ENCODE measurements at places on chromosomes 7 and 10.

GRCh38 chr7:55469271-55469681, 103.0 kb downstream of the VOPP1 start:
- DNase-seq, result no peak

DNA sequence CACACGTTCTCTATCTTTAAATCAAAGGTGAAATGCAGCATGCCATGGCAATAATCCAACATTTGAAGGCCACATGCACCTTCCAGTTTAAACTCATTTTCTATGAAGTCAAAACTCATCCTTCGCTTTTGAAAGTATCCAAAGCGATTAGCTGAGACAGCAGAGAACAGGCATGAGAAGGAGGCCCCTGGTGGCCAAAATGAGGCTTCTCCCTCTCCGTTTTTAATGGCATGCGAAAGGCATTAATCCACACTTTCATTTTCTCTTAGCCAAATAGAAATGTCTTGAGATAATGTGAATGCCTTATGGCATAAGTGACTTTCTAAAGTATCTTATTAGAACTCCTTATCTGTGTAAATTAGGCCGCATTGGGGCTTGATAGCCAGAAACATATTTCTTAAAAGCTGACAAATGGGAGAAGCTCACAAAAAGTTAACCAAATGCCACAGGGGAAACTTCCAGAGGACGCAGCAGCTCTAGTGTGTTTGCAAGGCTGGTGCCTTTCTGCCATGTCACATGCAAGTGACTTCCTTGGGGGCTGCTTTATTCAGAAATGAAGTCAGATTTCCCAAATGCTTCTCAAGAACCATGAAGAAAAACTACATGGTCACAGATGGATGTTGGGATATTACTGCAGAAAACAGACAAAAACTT, 1189.6 kb downstream of the SORCS1 start:
- DNase-seq, result no peak

DNA sequence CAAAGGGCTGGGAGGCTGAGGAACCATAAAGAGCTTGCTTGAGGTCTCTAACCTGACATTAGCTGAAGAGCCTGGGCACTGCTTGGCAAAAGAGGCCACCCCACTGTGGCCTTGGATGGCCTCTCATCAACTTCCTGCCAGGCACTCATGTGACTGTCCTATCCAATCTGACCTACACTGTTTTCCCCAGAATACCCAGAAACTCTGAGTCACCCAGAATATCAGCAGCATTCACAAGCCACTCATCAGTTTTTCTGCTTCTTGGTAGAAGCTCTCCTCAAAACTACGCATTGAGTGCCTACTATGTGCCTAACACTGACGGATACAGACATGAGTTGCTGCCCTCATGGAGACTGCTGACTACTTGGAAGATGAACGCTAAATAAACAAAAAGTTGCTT, 4.1 kb upstream of the NT5C2 start:
- DNase-seq, result no peak

DNA sequence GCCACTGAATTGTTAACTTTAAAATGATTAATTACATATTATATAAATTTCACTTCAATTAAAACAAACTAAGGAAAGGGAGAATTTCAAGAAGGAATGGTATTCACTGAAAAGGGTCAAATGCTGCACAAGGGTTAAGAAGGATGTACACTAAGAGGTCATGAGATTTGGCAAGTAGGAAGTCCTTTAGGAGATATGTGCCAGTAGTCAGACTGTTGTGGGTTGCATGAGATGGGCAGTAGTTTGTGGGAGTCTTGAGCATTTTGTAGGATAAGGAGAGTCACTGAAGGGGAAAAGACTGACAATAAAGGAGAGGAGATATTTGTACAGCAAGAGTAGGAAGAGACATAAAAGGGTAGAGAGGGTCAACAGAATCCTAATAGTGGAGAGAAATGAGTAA, 12.4 kb upstream of the PTPN12 start:
- DNase-seq, result no peak

DNA sequence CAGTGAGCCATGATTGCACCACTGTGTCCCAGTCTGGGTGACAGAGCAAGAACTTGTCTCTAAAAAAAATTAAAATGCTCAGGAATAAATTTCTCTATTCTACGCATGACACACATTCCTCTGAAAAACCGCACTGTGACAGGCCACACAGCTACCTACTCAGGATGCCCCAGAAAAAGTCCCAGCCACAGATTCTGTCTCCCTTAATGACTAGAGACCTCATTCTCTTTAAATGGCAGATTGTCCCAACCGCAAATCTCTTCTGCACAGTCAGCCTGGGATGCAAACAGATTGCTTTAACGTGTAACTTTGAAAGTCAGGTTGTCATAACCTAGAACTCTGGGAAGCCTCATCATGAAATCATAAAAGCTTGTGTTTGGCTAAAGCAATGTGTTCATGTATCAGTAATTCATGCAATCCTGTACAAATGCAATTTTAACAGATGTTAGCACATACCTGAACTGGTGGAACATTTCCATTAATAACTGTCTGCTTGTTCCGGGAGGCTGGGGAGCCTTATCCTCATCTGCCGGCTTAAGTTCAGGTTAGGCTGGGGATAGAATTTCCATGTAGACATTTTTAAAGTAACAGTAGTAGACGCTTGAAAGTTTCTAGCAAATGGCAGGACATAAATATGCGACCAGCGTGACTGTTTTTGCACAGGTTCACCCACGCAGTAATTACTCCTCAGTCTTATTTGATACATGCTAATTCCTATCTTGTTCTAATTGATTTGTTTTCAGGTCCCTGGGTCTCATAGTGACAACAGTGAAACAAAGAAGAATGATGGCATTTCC, 26.2 kb upstream of the MSRB2 start:
- no peak for DNase-seq

DNA sequence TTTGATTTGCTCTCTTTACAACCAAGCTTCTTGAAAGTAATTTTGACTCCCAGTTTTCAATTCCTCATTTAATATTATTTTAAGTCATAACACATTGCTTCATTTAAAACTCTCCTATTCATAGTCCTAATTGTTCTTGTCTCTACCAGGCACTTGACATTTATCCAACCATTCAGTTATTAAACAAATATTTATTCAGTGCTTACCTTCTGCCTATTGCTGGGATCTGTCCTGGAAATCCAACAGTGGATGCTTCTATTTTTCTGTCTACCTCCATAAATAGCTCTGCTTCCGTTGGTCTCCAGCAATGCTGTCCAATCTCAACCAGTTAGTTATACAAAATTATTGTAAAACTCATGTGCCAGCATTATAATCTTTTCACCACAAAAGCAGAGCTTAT, 615.1 kb downstream of the ZWINT start:
- DNase-seq, result no peak

DNA sequence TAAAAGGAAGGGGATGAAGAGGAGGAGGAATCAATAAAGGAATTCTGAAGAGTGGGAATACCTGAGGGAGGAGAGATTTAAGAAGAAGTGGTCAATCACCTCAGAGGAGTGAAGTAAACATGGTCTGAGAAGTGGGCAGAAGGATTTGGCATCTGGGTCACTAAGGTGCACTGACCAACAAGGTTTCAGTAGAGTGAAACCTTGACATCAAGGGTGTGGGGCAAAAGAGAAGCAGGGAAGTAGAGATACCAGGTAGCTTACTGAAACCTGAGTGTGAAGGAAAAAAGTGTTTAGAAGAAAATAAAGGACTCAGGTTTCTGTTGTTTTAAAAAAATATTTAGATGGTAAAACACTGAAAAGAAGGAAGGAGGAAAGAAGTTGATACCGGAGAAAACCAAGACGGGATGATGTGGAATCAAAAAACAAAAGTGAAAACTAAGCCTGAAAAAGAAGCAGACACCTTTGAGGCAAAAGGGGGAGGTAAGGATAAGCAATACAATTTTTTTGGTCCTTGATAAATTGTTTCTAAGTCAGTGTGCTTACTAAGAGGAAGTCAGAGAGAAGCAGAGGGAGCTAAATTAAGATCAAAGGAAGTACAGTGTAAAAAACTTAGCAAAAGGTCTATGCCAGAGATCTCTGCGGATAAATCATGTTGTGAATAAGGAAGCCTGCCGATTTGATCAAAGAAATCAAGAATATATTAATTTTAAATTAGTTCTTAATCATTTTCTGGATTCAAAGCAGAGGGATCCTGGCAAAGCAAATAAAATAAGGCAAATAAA, 137.2 kb upstream of the GPR22 start:
- DNase-seq, result no peak

- no peak for DNase-seq
These were observed 646.4 kb downstream of the GRM8 start for GRCh38 chr7:126606331-126606730.

DNA sequence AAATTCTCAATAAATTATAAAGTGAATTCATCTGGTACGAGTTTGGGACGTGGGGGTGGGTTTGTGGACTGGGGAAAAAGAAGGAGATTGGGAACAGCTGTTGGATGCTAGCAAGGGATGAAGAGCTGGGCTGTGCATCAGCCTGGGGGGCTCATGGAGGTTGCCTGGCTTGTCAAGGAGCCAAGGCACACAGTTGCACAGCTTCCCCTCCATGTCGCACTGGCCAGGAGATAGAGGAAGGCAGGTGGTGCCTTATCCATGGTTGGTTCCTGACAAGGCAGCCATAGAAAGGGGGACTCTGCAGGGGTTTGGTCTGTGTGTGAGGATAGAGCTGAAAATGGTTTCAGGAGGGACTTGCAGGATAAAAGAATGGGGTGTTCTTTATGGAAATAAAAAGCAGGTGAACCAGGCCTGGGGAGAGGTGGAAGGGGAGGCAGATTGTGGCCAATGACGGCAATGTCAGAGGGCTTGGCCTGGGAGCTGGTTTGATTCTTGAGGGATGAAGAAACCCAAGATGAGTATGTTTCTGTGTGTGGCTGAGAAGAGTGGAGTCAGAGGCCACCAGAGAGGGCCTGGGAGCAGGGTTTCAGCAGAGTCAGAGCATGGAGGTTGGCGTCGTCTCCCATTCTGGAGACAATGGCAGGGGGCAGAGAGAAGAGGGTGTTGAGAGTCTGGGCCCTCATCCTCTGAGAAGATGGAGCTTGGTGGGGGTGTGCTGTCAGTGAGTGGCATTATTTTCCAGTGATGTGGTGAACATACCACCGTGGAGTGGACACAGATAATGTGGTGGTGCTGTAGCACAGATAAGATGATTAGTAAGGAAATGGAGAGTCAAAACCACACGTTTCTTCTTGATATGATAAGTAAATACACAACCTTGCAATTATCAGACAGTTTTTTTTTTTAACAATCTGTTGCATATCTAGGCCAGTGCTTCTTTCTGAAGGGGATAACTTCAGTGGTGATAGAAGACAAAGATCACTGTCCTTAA, 108.2 kb downstream of the PTPN20 start:
- DNase-seq, result no peak

DNA sequence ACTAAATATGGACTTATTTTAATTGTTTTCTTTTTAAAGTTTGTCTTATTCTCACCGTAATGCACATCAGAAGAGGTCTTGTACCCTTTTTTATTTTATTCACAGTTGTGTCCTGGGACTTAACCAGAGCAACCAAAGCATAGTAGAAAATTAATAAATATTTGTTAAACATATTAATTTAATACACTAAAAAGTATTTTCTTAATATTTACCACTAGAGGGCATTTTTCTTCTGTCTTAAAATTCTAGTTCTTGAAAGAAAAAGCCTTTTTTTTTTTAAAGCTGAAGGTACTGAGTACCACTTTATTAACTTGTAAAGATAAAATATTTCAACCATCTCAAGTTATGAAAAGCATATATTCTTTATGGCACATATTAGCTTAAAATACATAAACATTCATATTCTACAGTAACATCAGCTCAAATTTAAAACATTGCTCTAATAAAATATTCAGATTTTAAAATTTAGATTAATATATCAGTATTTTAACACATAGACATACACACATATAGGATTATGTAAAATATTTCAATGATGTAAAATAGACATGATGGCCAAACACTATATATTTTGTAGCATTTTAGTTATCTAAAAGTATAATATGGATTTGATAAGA, 260.4 kb downstream of the SEMA3A start:
- no peak for DNase-seq

GRCh38 chr10:12214763-12215218, 18.8 kb downstream of the CDC123 start:
- DNase-seq, result no peak

GRCh38 chr7:150793569-150794238, 6.5 kb downstream of the TMEM176B start:
- no peak for DNase-seq

- no peak for DNase-seq
These were observed 880.6 kb downstream of the LRMDA start for GRCh38 chr10:76311752-76312636.

- no peak for DNase-seq
These were observed 66.3 kb upstream of the ZRANB1 start for GRCh38 chr10:124875596-124875995.

DNA sequence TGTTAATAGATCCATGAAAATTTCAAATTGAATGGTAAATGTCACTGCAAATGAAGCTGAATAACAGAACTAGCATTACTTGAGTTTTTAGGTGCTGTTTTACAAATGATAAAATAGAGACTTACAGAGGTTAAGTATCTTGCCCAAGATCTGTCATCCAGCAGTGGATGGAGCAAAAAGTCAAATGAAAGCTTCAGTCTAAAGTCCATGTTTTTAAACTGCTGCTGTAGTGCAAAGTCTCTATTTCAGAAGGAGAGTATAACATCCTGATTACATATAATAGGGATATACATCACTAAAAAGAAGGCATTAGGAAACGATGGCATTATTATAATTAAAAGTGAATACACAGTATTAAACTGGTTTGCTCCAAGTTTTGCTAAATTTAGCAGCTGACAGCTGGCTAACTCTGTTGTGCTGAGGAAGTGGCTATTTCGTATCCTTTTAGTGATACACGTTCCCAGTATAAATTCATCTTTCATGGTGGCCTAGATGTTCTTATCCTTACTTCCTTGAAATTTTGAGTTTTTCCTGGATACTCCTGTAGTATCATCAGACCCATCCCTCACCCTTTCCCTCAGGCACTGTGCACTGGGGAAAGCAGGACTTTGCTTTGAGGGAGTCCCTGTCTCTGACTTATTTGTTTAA, 603.2 kb downstream of the MAGI2 start:
- no peak for DNase-seq

- no peak for DNase-seq
These were observed 33.3 kb downstream of the DDC start for GRCh38 chr7:50531928-50532327.

- no peak for DNase-seq
These were observed 15.5 kb upstream of the CHN2 start for GRCh38 chr7:29179115-29179514.

- DNase-seq, result no peak
These were observed 14.9 kb downstream of the TMEM72 start for GRCh38 chr10:44925811-44926750.

- no peak for DNase-seq
These were observed 473.7 kb upstream of the PODXL start for GRCh38 chr7:132030086-132030568.

DNA sequence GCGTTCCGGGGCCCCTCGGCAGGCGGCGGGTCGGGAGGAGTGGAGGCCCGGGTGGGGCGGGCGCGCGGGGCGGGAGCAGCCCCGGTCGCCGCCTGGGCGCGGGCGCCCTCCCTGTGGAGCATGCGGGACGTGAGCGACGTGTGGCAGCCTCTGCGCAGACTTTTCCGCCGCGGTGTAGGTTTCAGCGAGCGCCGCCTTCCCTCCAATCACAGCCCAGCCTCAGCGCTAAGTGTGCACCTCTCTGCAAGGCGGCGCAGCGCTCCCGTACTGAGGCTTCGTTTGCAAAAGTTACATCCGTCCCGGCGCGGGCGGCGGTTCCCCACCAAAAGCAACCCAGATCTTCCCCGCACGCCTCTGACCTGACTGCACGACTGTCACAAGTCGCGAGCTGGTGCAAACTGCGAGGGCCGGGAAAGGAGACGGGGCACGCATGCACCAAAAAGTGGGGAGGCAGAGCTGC, 1.2 kb upstream of the PFKFB3 start:
- peak; percentile 61 for DNase-seq

GRCh38 chr10:77940627-77941026, 14.1 kb upstream of the DLG5 start:
- no peak for DNase-seq

GRCh38 chr10:123781324-123781900, 110.2 kb downstream of the CPXM2 start:
- no peak for DNase-seq
